ENCODE measurements at places on chromosomes 16 and 17. TPM values are rescaled to one million over a fixed set of nuclear protein-coding genes. Genes with fewer than 3 reads are reported as not detected.

Gene FBXO39
- 1.7 TPM for total RNA-seq

- H3K4me3 ChIP-seq: peak overlapping the region; percentile 66
- no peaks in the 10 kb centered on the region for H3K27me3 ChIP-seq
- H3K4me1 ChIP-seq: peaks cover 29% of the 10 kb centered on the region
- DNase-seq: peak; percentile 97
- no peaks in the 10 kb centered on the region for H3K36me3 ChIP-seq
These were observed 426.7 kb upstream of the MAF start for GRCh38 chr16:80027007-80027965.

Gene CLEC18B
- not detected for total RNA-seq

- peaks cover 8% of the 10 kb centered on the region for H3K4me1 ChIP-seq
- H3K4me3 ChIP-seq: no peak overlapping the region
- H3K36me3 ChIP-seq: no peaks in the 10 kb centered on the region
- no peak for DNase-seq
- H3K27me3 ChIP-seq: no peaks in the 10 kb centered on the region
- H3K27ac ChIP-seq: no peak overlapping the region
These were observed 53.7 kb upstream of the DHX40 start for GRCh38 chr17:59511726-59512125.

Gene SOX8
- not detected for total RNA-seq

Gene OSGIN1
- 3.7 TPM for total RNA-seq

DNA sequence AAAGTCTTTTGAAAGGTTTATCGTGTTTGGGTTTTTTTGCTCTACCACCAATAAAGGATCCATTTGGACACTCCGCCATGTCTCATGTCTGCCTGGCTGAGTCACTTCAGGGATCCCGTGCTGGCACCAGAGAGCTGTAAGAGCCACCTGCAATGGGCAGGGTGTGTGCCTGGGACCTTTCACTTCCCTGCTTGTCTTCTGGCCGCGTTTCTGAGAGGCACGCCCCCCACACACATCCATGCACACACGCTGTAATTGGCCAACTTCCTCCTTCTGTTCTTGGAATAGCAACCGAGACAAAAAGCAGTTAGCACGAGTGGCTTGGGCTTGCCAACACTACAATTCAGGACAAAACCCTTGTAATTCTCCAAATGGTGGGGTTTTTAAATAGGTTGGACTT, 9.8 kb upstream of the SOST start:
- H3K36me3 ChIP-seq: peaks cover 57% of the 10 kb centered on the region
- no peak overlapping the region for H3K4me3 ChIP-seq
- H3K27me3 ChIP-seq: no peaks in the 10 kb centered on the region
- DNase-seq: no peak
- no peak overlapping the region for H3K27ac ChIP-seq
- H3K4me1 ChIP-seq: no peaks in the 10 kb centered on the region

Gene KCNH6
- not detected for total RNA-seq

GRCh38 chr16:4415538-4416199, 727 bp downstream of the CORO7 start:
- H3K27me3 ChIP-seq: no peaks in the 10 kb centered on the region
- peak; percentile 27 for DNase-seq
- H3K4me3 ChIP-seq: peak overlapping the region; percentile 86
- peaks cover 22% of the 10 kb centered on the region for H3K4me1 ChIP-seq
- peak overlapping the region; percentile 60 for H3K27ac ChIP-seq
- H3K36me3 ChIP-seq: peaks cover 5% of the 10 kb centered on the region

- H3K4me3 ChIP-seq: no peak overlapping the region
- H3K27me3 ChIP-seq: no peaks in the 10 kb centered on the region
- no peak for DNase-seq
- no peaks in the 10 kb centered on the region for H3K36me3 ChIP-seq
These were observed 507.1 kb downstream of the WWOX start for GRCh38 chr16:78606545-78606944.

GRCh38 chr17:47701608-47702007, 7.6 kb downstream of the TBKBP1 start:
- DNase-seq: no peak
- H3K27me3 ChIP-seq: peaks cover 36% of the 10 kb centered on the region
- no peak overlapping the region for H3K27ac ChIP-seq
- H3K36me3 ChIP-seq: no peaks in the 10 kb centered on the region

Gene FOXN1
- total RNA-seq: not detected

- DNase-seq: no peak
- no peaks in the 10 kb centered on the region for H3K27me3 ChIP-seq
- H3K4me1 ChIP-seq: peaks cover 19% of the 10 kb centered on the region
- no peak overlapping the region for H3K27ac ChIP-seq
These were observed 4.9 kb downstream of the TRIM65 start for GRCh38 chr17:75891605-75892555.

GRCh38 chr16:31118223-31119155, 1.0 kb downstream of the KAT8 start:
- H3K27me3 ChIP-seq: no peaks in the 10 kb centered on the region
- peak overlapping the region; percentile 94 for H3K27ac ChIP-seq
- H3K4me3 ChIP-seq: peak overlapping the region; percentile 74
- DNase-seq: peak; percentile 92
- peaks cover 16% of the 10 kb centered on the region for H3K4me1 ChIP-seq
- H3K36me3 ChIP-seq: peaks cover 64% of the 10 kb centered on the region

Gene EFCAB13
- total RNA-seq: 1.1 TPM

DNA sequence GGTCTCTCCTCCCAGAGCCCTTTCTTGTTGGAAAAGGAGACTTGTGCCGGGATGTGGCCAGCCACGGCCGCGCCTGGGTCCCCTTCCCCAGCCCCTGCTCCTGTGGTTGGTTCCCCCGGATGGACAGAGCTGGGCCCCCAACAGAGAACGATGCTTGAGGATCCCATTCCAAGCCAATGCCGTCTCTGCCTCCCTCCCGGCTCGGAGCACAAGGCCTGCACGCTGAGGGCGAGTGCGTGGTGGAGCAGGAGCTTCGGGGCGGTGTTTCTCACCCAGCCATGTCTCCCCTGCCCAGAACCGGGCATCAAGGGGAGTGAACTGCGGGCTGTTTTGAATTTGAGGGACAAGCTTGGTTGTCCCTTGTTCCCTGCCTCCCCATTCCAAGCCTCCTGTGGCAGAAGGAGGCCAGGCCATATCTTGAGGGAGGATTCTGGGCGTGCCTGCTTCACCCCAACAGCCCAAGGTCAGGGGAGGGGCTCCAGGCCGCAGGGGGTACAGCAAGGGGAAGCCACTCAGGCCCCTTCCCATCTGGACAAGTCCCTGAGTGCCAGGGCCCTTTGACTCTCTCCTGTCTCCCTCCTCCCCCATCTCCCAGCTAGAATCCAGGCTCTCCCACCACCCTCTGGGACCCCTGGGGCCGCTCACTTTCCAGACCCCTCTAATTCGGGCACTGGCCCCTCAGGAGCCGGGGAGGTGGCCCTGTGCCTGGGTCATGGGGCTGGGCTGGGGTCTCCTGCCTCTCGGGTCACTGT, 43.6 kb downstream of the SOCS3 start:
- peaks cover 42% of the 10 kb centered on the region for H3K4me1 ChIP-seq
- peak overlapping the region; percentile 52 for H3K27ac ChIP-seq
- peaks cover 7% of the 10 kb centered on the region for H3K36me3 ChIP-seq
- H3K27me3 ChIP-seq: peaks cover 19% of the 10 kb centered on the region

- peaks cover 93% of the 10 kb centered on the region for H3K36me3 ChIP-seq
- no peak overlapping the region for H3K4me3 ChIP-seq
- DNase-seq: peak; percentile 88
- peak overlapping the region; percentile 73 for H3K27ac ChIP-seq
- no peaks in the 10 kb centered on the region for H3K27me3 ChIP-seq
These were observed 28.5 kb downstream of the TNS4 start for GRCh38 chr17:40472733-40473452.

- no peaks in the 10 kb centered on the region for H3K36me3 ChIP-seq
- no peaks in the 10 kb centered on the region for H3K27me3 ChIP-seq
- no peak overlapping the region for H3K4me3 ChIP-seq
- H3K27ac ChIP-seq: no peak overlapping the region
These were observed 11.9 kb downstream of the PER1 start for GRCh38 chr17:8140065-8141029.

Gene SHISA6
- total RNA-seq: not detected

Gene ADORA2B
- total RNA-seq: 26.0 TPM

DNA sequence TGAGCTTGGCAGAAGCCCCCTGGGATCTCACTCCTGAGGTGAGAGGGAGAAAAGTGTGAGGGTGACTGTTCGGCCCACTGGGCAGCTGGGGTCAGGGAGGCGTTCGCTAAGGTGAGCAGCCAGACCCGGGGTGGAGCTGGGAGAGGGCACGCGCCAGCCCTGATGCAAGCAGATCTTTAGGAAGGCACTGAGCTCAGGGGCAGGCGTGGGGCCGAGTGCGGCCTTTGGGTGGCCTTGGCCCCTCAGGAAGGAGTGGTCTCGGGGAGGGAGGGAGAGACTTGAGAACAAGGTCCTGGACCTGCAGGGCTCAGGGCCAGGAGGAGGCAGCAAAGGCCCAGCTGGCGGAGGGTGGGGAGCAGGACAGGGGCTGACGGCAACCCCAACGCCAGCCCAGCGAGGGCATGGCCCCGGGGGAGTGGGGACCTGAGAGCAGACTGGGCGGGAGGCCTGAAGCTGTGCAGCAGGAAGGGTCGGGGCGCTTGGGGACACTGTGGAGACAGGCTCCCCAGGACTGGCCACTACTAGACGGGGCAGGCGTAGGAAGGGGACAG, 14.5 kb upstream of the WDR45B start:
- peaks cover 6% of the 10 kb centered on the region for H3K36me3 ChIP-seq
- no peak for DNase-seq
- H3K27ac ChIP-seq: peak overlapping the region; percentile 75
- no peak overlapping the region for H3K4me3 ChIP-seq
- no peaks in the 10 kb centered on the region for H3K27me3 ChIP-seq

DNA sequence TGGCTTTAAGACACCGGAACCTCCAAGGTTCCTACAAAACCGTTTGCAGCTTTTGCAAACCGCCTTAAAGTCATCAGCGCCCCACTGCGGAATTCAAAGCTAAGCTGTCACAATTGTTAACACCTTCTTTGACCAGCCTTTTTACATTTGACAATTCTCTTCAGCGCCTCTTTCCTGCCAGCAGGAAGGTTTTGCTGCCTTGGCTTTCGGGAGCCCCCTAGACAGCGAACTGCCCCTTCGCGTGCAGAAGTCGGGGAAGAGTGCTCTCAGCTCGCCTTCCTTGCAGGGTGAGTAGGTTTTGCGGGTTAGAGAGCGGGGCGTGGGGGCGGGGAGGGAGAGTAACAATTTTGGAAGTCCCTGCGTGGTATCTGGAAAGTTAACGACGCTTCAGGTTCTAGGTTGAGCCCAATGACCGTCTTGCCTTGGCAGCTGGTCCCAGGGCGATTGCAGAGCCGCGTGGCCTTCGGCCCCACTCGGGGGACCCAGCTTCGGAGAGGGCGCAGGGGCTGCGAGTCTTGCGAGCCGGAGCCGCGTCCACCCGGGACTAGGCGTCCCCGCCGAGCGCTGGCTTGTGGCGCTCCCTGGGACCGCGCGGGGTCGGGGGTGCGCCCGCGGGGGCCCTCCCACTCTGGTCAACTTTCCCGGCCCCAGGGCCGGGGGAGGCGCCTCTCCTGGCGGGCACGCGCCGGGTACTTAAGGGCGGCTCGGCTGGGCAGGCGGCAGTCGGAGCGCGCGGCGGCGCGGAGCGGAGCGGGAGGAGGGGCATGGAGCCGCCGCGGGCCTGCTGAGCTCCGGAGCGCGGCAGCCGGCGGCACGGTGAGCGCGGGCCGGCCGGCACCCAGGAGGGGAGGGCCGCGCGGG, at the start of gene HAS3:
Gene HAS3 (plus strand): TSS at position 153 of the 861 bp plus-strand sequence. CDS start 3,743 bp downstream, outside the sequence.
- H3K27me3 ChIP-seq: no peaks in the 10 kb centered on the region
- peak; percentile 81 for DNase-seq
- H3K36me3 ChIP-seq: peaks cover 11% of the 10 kb centered on the region
- peak within 1 kb of the TSS; percentile 96 for H3K4me3 ChIP-seq

DNA sequence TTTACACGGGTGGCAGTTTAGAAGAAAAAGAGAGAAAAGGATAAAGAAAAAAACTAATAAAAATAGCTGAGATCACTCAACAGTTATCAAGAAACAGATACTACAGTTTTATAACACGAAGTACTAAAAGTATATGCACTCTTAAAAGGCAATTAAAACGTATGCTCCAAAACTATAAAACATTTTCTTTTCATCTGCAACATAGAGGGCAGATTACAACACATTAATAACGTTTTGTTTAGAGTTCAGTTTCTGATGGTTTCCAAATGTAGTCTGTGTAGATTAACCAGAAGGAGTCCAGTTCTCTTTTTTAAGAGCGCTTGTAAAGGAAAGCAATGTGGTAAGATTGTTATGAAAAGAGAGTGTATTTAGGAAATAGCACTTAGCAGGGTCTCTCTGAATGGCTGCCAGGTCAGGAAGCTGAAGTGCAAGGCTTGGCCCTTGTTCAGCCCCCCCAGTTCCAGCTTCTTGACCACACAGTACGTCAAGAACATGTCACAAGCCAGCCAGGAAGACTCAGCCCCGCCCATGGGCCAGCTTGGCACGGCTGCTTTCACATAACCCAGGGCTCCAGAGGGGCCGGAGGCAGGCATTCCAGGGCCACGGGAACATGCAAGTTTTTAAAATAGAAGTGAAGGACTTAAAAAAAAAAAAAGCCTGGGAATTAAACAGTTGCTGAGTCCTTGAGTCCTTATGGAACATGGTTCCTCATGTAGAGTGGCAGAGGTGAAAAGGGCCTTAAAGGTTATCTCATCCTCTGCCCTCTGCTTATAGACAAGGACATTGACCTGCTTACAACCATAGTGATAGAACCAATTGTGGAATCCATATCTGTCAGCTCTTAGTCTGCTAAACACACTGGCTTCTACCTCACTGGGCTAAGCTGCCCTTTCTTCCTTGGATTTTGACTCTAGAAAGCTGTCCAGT, 147.4 kb upstream of the TBX2 start:
- H3K4me1 ChIP-seq: peaks cover 11% of the 10 kb centered on the region
- H3K27ac ChIP-seq: no peak overlapping the region
- H3K36me3 ChIP-seq: no peaks in the 10 kb centered on the region
- H3K4me3 ChIP-seq: no peak overlapping the region
- H3K27me3 ChIP-seq: no peaks in the 10 kb centered on the region
- DNase-seq: peak; percentile 89

DNA sequence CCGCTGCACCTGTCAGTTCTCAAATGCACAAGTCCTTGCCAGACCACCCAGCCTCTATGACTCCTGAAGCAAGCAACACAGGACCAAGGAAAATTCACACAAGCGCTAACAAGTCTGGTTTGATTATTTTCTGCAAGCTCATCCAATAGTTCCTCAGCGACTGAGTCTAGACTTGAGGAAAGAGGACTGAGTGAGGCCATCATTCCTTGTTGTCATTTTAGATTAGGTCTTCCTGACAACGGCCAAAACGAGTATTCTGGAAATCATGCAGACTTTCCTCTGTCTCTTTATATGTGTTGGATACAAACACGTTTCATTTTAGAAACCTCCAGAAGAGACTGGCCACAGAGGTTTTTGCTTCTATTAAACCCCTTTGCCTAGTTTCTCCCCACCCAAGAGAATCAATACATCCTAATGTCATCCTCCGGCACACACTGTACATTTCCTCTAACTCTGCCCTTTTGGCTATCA, 561 bp downstream of the CCDC47 start:
- H3K27me3 ChIP-seq: no peaks in the 10 kb centered on the region
- peak overlapping the region; percentile 76 for H3K4me3 ChIP-seq
- peaks cover 36% of the 10 kb centered on the region for H3K36me3 ChIP-seq
- peak; percentile 22 for DNase-seq
- peaks cover 28% of the 10 kb centered on the region for H3K4me1 ChIP-seq
- H3K27ac ChIP-seq: peak overlapping the region; percentile 100
